ENCODE measurements at places on chromosomes 3 and 15.

GRCh38 chr3:23592961-23593931 is 212.5 kb upstream of the UBE2E1 start:
- DNase-seq, result no peak

GRCh38 chr15:63909819-63910437 is 76.2 kb upstream of the HERC1 start:
- peak; percentile 76 for DNase-seq

DNA sequence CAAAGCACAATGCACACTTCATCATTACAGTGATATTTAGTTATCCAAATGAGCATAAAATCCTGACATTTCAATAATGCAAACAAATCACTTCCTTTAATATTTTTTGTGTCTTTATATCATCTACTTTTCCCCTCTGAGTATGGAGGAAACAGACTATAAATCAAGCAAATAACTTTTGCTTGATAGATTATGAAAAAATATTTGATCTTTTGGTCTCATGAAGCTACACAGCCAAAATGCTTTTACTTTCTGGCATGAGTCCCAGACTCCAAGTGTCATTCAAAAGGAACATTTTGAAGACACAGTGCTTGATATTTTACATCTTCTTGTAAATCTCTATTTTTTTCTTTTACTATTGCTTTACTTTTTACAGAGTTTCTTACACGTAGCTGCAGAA is 215.3 kb upstream of the ROBO1 start:
- peak; percentile 59 for DNase-seq

DNA sequence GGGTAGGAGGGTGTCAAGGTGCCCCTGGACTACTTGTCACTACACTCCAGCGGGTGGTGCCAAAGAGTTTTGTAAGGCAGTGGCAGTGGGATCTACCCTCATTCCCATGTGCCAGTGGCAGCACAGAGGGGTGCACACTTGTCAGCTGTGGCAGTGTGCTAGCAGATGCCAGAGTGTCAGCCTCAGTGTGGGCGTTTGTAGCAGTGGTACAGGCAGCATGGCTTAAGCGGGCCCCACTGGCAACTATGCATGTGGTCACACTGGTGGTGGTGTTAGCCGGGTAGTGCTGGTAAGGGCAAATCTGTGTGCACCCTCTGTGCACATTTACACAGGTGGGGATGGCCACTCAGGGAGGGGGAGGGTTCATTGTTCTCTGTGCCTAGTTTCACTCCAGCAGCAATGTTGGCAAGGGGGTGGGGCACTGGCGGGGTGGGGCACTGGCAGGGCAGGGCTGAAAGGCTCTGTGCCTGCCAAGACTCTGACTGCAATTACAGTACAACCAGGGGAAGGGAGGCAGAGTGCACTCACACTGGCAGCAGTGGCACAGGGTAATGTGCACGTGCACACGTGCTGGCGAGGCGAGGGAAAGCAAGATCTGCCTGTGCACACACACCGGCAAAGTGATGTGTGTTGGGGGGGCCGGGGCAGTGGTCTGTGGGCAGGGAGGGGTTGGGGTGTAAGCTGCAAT is 31.8 kb downstream of the MYO9A start:
- no peak for DNase-seq

DNA sequence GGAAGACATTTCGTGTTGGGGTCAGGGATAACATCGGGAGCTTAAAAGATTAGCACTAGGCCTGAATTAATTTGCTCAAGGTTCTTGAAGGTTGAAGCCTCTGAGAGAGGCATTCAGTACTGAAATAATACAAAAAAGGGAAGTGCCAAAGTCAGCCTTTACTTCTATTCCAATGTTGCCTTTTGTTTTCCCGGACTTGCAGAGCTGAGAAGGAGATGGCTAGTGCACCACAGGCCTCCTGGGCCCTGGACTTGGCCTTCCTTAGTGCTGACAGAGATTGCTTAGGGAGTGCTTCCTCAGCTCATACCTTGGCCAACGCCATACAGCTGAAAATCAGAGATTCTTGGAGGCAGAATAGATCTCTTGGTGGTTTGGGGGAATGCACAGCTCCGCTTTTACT is 333.6 kb upstream of the TBL1XR1 start:
- no peak for DNase-seq

Data from choroid plexus epithelial cell (primary cell).